ENCODE measurements at places on chromosomes 6 and 20.

- DNase-seq: no peak
Observed at GRCh38 chr6:39922821-39923220, 11.4 kb downstream of the MOCS1 start.

- no peak for DNase-seq
Observed at GRCh38 chr6:158795516-158795915, 23.7 kb downstream of the EZR start.

DNA sequence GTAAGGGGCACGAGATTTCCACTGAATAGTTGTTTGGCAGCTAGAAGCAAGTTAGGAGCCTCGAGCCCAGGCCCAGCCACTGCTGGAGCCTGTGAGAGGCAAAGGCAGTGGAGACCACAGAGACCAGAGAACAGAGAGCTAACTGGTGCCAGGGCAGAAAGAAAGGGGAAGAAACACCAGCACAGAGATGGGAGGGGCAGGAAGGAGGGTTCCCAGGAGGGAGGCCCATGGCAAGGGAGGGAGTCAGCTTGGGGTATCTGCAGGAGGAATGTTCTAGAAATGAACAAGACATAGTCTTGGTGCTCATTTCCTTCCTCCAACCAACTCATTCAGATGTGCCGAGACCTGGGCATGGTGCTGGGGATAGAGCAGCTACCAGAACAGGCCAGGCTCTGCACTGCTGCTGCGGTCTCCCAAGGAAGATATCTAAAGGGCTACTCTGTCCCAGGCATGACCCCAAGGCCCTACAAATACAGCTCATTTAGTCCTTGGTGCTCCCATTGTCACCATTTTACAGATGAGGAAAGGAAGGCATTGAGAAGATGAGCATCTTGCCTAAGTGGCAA is 10.7 kb downstream of the ANGPT4 start:
- DNase-seq: no peak

DNA sequence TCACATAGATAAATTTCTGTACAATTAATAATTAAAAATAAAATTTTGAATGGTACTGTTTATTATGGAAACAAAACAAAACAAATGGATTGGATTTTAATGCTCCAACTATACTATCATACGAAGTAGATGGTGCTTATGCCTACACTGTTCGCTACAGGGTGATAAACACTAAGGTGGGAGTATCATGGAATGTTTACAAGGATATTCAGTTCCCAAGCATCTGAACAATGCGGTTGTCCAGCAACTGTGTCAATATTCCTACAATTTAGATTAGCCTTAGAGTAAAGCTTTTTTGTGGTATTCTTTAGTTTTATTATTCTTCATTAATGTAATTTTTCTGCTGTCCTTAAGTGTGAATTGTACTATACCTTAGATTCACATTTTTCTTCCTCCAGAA is 105.1 kb downstream of the MMS22L start:
- DNase-seq: no peak

- peak; percentile 93 for DNase-seq
Observed at GRCh38 chr6:43702534-43703440, 15.2 kb upstream of the MRPS18A start.

DNA sequence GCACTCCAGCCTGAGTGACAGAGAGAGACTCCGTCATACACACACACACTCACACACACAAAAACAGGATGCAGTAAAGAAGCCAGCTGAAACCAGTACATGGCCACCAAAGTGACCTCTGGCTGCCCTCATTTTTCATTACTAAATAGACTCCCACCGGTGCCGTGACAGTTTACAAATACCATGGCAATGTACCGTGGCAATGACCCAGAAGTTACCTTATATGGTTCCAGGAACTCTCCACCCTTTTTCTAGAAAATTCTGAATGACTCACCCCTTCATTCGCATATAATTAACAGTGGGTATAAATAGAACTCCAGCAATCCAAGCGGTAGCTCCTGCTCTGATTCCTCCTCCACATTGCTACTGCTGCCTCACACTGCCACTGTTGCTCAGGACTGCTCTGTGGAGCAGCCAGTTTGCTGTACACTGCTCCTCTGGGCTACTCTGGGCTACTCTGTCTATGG is 57.7 kb downstream of the SNX5 start:
- peak; percentile 49 for DNase-seq

DNA sequence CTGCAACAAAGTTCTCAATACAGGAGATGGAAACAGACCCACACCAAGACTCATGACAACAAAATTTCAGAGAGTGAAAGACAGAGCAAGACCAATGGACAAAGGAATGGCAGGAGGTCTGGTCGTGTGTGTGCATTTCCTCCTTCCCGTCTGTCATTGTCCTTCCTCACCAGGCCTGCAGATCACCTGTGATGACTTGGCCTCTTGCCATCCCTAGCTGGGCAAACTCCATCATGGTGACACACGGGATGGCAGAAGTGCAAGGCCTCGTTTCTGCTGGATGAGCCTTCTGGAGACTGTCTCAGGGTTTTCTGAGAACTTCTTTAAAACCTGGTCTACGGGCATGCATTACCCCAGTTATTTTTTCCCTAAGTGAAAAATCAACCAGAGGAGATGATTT is 49.2 kb downstream of the RPP21 start:
- no peak for DNase-seq

GRCh38 chr6:149306967-149307366 is 10.5 kb upstream of the TAB2 start:
- DNase-seq: peak; percentile 80

Data from ELR (cell line).